ENCODE measurements at places on chromosomes 1 and 21.

- no peak for DNase-seq
Measured at GRCh38 chr1:247467129-247467528, 9.2 kb upstream of the OR2B11 start.

- no peak for DNase-seq
Measured at GRCh38 chr1:10751160-10751559, 45.3 kb downstream of the CASZ1 start.

DNA sequence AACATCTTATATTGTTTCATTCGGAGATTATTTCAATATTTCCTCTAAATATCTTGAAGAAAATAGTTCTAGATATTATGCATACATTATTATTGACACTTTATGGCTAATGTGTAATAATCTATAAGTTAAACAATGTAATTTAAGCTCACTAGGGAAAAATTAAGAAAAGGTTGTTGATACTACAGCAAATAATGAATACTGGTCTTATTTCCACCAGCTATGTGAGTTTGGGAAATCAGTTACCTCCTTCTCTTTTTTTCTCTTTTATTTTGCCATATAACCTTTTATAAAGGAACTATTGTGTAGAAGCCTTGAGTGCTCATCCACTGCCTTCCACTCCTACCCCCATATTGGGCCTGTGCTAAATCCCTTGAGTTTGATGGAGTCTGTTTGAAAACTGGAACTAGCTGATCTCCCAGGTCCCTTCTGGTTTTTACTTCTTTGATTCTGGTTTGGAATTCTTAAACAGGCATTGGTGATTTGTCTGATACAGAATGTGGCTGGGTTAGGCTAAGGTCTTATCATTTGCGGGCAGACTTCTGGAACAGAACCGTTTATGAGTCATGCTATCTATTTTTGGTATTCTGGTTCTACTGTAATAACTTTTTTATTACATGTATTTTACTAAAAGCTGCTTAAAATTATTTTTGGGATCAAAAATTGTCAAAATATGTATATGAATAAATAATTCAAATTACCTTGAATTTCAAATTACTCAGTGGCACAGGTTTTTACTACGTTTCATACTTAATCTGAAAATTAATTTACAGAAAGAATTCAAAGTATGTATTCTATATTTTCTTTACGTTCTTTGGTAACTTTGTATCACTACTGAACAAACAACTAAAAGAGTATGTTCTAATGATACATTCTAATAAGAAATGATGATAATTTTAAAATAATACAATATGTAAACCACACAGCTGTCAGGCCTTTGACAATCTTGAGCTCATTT, 5.0 kb upstream of the CDC14A start:
- no peak for DNase-seq

- no peak for DNase-seq
Measured at GRCh38 chr1:226782845-226783601, 43.9 kb upstream of the ITPKB start.

Measured in H1 (cell line).